Breast epithelium (tissue), 4 donors: ENCODE measurements at places on chromosomes 4 and X.

GRCh38 chr4:66475596-66475995 is 805.3 kb upstream of the EPHA5 start:
- no peaks in the 10 kb centered on the region for H3K4me1 ChIP-seq
- no peak overlapping the region for H3K27ac ChIP-seq
- H3K36me3 ChIP-seq: no peaks in the 10 kb centered on the region
- no peak overlapping the region for H3K4me3 ChIP-seq

GRCh38 chrX:44828008-44828605 is 15.7 kb upstream of the DUSP21 start:
- no peaks in the 10 kb centered on the region for H3K36me3 ChIP-seq
- no peak for DNase-seq
- H3K27ac ChIP-seq: no peak overlapping the region
- H3K4me3 ChIP-seq: no peak overlapping the region

GRCh38 chr4:25427871-25428270 is 50.8 kb downstream of the ANAPC4 start:
- H3K36me3 ChIP-seq: no peaks in the 10 kb centered on the region
- no peak overlapping the region for H3K27ac ChIP-seq
- no peaks in the 10 kb centered on the region for H3K4me1 ChIP-seq
- H3K27me3 ChIP-seq: no peaks in the 10 kb centered on the region
- no peak overlapping the region for H3K4me3 ChIP-seq

GRCh38 chrX:72685810-72686456 is 28.2 kb downstream of the PHKA1 start:
- H3K27me3 ChIP-seq: no peaks in the 10 kb centered on the region
- H3K27ac ChIP-seq: no peak overlapping the region
- H3K4me3 ChIP-seq: no peak overlapping the region
- H3K36me3 ChIP-seq: no peaks in the 10 kb centered on the region

DNA sequence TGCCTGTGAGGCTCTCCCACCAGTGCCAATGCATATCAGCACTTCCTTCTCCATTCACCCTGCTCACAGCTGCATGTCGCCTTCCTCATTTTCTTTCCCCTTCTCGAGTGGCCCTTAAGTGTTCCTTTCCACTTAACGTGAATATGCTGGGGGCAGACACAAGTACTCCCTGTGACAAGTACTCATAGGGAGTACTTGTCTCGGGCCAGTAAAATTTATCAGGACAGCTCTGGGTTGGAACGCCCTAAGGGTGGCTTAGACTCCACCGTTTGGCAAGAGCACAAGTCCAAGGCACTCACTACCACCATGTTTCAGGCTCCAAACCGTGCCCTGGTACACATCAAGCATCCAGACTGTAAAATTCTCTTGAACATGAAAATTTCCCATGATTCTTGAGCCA is 3.9 kb upstream of the LDOC1 start:
- no peak overlapping the region for H3K4me3 ChIP-seq
- H3K4me1 ChIP-seq: no peaks in the 10 kb centered on the region
- no peak overlapping the region for H3K27ac ChIP-seq
- H3K36me3 ChIP-seq: no peaks in the 10 kb centered on the region
- no peaks in the 10 kb centered on the region for H3K27me3 ChIP-seq
- DNase-seq: no peak
